Right atrium auricular region (tissue), 2 donors: ENCODE measurements at places on chromosomes 12 and 14. TPM values are rescaled to one million over a fixed set of nuclear protein-coding genes. Genes with fewer than 3 reads are reported as not detected.

The SYNE3 gene
- 13.2 TPM for total RNA-seq

DNA sequence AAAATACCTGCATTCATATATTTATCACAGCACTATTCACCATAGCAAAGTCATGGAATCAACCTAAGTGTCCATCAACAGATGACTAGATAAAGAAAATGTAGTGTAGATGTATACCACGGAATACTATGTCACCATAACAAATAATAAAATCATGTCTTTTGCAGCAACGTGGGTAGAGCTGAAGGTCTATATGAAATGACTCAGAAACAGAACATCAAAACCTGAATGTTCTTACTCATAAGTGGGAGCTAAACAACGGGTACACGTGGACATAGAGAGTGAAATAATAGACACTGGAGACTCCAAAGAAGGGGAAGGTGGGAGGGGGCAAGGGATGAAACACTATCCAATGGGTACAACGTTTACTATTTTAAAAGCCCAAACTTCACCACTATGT, 37.9 kb downstream of the SLC38A1 start:
- no peak for DNase-seq

- DNase-seq: no peak
These were observed 92.6 kb downstream of the RFLNA start for GRCh38 chr12:124387528-124387911.

GRCh38 chr12:96241431-96241830, 47.3 kb downstream of the ELK3 start:
- no peak for DNase-seq

GRCh38 chr12:104371043-104371870, 67.7 kb downstream of the EID3 start:
- DNase-seq: peak; percentile 26

DNA sequence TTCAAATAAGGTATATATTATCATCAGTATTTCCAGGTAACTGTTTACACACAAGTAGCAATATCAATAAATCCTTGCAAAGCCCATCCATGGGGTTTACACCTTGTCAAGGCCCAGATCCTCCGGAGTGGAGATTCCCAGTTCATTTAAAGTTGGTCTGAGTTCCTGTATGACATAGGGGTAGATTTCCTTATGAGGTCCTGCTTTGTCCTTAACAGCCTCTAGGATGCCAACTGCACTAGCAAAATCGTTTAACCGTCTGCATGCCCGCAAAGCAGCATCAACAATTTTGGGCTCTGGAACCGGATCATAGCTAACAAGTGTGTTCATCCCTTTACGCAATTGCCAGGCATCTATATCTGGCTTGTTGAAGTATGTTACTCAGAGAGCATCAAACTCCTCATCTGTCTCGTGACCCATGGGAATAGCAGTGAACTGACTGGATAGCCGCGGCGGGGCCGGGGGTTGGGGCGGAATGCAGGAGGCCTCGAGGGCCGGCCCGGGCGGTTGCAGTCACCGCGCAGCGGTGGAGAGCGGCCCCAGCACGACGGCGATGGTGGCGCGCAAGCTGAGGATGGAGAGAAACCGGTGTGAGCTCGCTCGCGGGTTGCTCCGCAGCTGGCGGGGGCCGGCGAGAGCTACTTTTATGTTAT, 30.6 kb upstream of the FBXO34 start:
- no peak for DNase-seq

The SUPT16H gene
- total RNA-seq: 30.0 TPM

GRCh38 chr14:73743431-73743931, 29.3 kb upstream of the PNMA1 start:
- DNase-seq: no peak

DNA sequence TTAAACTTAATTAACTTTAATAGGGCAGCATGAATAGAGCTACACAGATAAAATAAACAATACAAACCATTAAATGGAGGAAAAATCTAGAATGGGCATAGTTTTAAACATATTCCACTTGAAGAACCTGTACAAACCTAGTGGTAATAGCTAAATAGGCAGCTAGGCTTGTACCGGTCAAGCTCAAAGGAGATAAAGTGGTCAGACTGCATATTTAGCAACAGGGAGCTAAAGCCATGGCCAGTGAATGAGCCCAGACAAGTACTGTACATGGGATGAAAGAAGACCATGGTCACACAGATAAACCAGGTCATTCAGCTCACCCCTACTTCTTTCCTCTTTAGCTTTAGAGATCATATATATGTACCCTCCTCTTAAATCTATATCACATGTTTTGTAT, 186.6 kb upstream of the KRR1 start:
- no peak for DNase-seq

DNA sequence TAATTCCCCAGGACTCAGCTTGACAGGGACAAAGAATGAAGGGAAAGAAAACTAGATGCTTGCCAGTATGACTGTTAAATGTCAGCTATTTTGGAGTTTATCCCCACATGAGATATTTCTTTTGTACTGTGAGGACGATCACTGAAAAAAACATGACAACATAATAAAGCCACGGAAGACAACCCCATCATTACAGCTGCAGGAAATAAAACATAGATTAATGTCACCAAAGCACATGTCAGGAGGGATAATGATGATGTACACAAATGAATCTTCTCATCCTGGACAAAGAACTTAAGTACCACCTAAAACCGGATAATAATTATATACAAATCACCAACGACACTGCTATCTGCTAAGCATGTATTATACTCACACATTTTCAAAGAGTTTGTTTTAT, 84.6 kb upstream of the GRIP1 start:
- no peak for DNase-seq

GRCh38 chr12:69238589-69239351, 599 bp upstream of the CPSF6 start:
- no peak for DNase-seq

DNA sequence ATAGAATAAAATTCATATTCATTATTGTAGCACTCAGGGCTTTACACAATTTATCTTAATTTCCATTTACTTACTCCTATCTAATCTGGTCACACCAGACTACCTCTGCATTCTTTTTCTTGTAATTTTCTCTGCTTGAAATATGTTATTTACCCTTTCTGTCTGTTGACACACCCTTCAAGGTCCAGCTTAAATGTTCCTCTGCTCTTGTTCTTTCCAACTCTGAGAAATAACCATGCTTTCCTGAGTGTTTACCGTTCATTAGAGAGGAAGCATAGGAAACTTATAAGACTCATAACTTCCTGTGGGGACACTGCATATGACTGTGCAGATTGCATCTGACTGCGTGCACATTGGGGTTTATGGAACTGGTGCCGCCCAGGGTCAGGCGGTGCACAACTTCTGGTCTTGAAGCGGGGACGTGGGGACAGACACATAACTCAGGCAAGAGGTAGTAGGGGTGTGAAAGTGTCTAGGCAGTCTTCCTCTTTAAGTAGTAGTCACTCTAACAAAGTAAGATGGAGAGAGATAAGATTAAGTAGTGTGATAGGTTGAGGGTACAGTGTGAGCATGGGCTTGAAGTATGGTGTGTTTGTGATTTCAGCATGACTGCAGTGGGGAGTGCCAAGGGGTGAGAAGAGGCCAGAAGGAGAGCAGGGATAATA, 42.6 kb upstream of the FOXJ2 start:
- no peak for DNase-seq

The MAP1LC3B2 gene
- 1.0 TPM for total RNA-seq

DNA sequence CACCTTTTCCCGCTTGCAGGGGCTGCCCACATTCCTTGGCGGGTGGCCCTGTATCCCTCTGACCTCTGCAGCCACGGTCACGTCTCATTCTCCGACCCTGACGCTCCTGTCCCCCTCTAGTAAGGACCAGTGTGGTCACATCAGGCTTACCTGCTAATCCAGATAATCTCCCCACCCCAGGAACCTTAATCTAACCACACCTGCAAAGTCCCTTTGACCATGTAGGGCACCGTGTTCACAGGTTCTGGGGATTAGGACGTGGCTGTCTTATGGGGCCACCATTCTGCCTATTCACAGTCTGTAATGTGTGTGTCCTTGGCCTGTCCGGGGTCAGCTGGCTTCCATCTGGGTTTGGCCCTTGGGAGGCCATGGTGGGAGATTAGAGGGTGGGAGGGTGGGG, 368.9 kb downstream of the AACS start:
- DNase-seq: no peak

GRCh38 chr12:87779016-87779415, 250.2 kb downstream of the C12orf50 start:
- DNase-seq: no peak

DNA sequence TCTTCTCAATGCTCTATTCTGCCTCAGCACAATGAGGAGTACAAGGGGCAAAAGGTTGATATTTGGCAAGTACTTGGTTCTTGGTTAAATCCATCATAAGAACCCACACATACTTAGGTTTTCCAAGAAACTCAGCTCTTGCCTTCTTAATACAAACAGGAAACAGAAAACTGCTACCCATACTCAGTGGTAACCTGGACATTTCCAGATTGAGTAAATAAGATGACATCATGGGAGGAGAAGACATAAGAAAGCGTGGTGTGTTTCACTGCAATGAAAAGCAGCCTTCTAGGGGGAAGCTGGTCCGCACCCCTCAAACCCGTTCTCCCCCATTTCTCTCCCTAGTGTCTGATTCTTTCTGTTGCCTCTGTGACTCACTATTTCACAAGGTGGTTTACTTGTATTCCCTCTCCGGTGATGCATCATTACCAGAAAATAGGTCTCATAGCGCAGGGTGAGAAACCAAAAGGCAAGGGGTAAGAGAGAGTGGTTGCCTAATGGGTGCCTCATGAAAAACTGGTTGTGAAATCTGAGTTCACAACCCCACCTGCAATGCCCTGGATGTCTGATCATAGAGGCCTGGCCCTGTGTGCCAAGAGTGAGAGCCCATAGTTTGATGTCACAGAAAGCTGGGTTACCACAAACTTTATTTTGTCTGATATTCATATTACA, 326.5 kb upstream of the TBX3 start:
- no peak for DNase-seq

DNA sequence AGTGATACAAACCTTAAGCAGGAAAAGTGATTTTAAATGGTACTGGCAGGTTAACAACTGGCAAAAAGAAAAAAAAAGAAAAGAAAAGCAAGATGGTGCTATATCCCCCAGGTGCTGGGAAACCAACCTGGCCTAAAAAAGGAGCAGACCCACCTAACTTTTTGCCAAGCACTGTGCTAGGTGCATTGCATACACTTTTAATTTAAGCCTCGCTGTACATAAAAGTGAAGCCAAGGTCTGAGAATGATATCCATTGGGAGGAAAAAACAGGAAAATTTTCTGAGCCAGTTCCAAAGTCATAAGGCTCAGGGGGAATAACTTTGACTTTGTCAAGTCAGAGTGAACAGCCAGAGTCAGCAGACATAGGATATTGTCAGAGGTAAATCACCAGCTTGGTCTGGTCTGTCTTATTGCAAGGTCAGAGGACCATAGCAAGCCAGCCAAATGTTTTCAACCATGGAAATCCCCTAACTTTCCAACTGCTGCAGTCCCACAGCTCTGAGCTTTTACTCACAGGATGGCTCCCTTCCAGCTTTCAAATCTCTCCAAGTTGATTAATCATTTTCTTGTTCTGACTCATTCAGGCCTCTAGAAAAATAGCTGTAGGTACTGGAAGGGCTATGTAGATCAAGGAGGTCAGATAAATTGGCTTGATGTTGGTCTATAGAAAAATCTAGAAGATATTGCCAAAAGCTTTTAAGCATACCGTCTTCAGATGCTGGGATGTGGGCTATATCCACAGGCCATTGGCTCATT, 412.9 kb downstream of the RAD51B start:
- DNase-seq: peak; percentile 77

DNA sequence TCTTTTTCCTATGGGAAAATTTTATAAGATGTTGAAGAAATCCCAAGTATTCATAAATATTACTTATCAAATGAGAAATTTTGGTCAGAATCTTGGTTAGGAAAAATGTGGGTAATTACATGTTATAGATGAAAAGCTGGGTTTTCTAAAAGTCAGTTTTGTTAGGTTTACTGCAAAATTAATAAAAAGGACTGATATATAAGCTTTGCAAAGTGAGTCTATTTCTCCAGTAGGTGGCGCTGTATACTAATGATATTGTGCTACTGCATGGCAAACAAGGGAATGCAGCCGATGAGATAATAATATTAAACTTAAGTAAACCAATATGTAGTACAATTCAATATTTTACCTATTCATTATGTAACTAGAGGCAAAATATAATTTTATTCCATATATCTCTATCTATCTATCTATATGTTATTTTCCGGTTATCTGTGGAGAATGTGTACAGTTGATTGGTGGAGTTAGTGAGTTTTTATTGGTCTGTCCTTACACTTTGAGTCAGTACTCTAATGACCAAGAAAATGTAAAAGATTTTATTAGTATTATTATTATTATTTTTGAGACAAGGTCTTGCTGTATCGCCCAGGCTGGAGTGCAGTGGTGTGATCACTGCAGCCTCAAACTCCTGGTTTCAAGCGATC, 32.9 kb downstream of the MIPOL1 start:
- no peak for DNase-seq

- no peak for DNase-seq
These were observed 12.1 kb upstream of the HMGA2 start for GRCh38 chr12:65811968-65812700.

DNA sequence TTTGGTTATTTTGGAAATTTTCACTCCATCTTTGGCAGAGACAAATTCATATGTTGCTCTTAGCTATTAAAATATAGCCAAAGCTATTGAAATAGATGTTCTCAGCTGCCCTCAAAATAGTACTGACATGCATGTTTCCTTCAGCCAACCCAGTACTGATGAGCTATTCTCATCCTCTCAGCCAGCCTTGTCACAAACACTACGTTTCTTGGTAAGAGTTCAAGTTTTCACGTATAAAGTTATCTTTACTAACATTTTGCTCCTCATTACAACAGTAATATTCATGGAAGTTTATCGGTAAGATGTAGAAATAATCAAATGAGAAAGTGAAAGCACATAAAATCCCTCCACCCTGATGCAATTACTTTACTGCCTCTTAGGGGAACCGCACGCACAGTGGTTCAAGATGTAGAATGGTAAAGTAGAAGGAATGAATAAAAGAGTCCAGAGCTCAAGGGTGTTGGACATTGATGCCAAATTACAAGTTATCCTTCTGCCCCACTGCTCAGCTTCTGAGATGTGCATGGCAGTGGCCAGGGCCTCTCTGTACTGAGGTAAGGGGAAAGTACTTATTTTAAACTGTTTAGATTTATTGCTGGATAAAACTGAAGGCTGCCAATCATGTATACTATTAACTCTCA, 20.7 kb downstream of the GCH1 start:
- no peak for DNase-seq

GRCh38 chr14:81927070-81927469, 393.4 kb upstream of the SEL1L start:
- no peak for DNase-seq

The DLGAP5 gene
- 1.2 TPM for total RNA-seq
